NCI-H2081 (cell line): ENCODE measurements at places on chromosomes 6 and 20.

DNA sequence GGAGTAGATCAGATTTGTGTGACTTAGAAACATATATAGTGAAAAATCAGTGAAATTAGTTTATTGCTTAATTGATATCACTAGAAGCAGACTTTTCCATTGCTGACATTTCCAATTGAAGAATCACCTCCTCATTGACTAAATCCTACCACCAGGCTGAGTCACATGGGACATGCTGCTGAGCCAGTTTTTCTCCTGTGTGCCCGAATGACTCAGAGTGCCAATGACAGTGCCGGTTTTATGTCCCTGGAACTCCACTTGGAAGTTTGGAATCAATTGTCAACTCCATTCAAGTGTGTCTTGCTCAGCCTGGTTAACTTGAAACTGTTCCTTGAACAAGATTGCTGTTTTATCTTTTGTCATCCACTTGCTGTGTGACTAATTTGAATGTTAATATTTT, 316.1 kb upstream of the PRDM1 start:
- DNase-seq: no peak

GRCh38 chr6:125979101-125979500, 7.2 kb upstream of the TRMT11 start:
- DNase-seq: no peak

GRCh38 chr20:15564981-15565380, 1008.3 kb downstream of the KIF16B start:
- DNase-seq: no peak

DNA sequence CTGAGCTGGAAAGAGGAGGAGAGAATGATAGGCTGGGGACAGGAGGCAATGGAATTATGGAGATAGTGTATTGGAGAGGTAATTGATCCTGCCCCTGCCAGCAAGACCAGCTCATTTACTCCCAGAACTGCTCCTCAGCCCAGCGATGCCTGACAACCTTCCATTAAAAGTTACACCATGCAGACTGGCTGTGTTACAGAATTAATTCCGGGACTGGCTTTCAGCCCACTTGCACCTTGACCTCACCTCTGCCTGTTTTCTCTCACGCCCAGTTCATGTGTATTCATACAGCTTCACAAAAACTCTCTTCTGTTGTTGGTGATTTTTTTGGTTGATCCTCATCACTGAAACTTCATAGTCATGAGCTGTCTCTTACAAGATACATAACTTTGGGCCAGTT, 207.3 kb downstream of the PLCB1 start:
- no peak for DNase-seq

DNA sequence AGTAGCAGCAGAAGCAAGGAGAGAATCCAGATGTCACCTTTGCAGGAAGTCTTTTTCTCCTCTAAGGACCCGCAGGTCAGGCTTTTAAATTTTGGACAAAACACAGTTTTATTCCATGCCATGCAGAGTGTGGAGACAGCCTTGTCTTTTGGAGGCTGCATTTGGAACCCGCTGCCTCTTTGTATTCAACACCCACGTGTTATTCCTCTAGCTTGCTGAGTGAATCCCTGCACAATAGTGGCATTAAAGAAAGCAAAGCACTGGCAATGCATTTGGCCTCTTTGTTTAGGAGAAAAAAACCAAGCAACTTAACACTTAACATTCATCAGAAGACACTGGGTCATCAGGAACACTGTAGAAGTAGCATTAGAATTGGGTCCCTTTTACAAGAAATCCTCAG, 43.5 kb downstream of the TFAP2B start:
- no peak for DNase-seq

GRCh38 chr6:105748737-105749161, 337.4 kb upstream of the PRDM1 start:
- no peak for DNase-seq

DNA sequence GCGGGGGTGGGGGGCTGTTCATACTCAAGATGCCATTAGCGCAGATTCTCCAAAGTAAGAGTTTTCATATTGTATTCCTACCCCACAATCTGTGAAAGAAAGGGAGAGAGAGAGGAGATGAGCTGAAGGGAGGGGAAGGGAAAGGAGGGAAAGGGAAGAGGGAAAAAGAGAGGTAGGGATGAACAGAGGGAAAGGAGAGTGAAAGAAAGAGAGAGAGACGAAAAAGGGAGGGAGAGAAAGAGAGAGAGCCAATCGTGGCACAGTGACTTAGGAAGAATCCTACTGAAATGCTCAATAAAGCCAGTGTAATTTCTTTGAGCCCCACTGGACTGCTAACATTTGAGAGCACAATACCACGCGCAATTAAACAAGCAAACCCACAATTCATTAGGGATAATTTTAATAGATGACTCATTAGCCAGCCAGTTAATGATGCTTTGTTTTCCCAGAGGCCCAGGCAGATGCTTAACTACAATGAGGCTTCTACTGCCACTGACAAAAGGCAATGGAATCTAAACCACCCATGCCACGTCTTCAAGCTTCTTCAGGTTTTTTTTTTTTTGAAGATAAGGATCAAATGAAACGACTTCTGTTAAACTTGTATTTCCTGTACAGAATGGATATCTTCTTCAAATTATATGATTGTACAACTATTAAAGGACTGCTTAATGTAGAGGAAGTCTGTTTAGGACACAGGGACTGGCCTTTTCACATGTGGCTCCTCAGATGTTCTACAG, 306.8 kb downstream of the FOXC1 start:
- no peak for DNase-seq

GRCh38 chr6:160363016-160363996, 15.1 kb downstream of the SLC22A3 start:
- no peak for DNase-seq

GRCh38 chr20:17896193-17896723, 72.3 kb downstream of the SNX5 start:
- DNase-seq: no peak

DNA sequence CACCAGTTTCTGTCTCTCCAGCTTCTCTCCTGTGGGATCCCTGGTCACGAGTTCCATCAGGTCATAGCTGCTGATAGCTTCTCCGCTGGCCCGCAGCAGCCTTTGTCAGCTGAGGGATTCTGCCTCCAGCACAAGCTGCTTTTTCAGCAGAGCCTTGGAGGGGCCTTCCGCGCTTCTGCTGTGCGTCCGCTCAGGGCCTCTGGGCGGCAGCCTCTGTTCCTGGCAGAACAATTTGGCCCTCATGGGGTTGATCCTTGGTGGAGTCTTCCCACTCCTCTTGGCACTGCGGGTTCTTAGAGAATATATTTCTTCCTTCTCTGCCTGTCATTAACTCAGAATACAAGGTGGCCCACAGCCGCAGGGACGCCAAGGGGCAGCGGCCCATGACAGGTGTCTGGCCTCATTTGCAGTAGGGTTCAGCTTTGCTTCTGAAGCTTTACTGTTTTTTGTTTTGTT, 158.8 kb downstream of the DTNBP1 start:
- DNase-seq: no peak

DNA sequence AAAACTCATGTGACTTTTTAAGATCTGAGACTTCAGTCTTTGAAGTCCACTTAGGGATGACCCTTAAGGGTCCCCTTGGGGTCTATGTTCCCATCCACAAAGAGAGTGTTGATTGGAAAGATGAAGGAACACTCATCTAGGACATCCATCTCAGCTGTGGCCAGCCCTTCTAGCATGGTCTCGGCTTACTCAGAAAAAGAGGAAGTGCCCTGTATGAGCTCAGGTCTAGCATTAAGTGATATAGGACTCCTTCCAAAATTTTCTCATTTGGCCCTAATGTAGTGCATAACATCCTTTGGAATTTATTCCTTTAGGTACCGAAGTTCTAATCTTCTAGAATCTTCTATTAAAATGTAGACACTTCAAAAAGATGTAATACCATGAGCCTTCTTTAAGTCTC, 77.4 kb downstream of the NDUFAF5 start:
- DNase-seq: no peak

DNA sequence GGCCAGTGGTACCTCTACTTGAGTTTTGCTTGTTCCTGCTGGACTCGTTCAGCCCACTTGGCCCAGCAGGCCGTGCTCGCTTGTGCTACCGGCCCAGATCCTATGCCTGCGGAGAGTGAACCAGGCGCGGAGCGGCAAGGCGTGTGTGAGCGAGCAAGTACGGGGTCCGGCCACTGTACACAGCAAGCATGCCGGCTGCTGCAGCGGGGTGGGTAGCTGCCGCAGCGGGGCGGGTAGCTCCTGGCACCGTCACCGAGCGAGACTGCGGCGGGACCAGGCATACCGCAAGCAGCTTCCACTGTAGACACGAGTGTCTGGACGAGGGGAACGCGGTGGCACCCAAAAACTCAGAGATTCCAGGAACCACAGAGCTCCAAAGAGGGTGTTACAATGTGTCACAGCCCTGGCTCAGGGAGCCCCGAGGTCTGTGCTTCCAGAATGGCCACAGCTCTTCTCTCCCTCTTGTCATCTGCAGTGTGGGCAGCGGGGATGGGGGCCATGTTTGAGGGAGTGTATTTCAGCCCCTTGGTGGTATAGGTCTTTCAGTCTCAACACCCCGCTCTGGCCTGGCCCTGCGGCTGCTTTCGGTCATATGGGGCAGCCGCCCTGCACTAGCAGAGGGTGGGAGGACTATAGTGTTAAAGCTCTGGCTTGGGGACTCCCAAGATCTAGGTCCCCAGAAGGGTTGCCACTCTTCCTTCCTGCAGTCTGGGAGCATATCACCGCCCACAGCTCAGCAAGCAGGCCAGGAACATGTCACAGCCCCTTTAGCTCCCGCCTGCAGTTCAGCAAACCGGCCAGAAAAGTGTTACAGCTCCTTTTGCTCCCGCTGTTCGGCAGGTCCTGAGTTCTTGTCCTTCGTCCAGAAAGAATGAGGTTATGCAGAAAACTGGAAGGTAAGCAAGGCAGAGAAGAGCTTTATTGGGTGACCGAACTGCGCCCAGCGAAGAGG, 6.1 kb upstream of the RWDD1 start:
- no peak for DNase-seq

DNA sequence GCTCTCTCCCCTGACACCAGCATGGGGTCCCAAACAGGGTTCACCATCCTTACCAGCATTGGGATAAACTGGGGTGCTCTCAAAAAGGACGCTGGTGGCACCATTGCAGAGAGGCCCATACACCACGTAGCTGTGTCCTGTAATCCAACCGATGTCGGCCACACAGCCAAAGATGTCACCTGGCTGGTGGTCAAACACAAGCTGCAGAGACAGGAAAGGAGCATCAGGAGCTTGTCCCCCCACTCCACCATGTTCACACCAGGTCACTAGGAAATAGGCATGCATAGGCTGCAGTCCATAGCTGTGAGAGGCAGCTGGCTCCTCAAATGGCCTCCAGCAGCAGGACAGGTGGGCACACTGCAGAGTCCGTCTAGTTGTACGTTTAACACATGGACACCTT, 28.8 kb upstream of the APMAP start:
- no peak for DNase-seq

DNA sequence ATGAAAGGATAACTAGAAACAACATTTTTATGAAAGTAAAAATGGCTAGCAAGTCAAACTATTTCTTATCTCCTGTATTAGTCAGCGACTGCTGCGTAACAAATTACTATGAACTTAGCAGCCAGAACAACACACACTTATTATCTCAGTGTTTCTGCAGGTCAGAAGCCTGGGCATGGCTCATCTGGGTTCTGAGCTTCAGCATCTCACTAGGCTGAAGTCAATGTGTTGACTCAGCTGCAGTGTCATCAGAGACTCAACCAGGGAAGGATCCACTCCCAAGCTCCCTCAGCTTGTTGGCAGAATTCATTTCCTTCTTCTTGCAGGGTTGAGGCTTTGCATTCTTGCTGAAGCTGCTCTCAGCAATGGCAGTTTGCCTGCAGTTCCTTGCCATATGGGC, 33.2 kb upstream of the IGF2R start:
- DNase-seq: no peak

- DNase-seq: no peak
These were observed 67.2 kb downstream of the EZR start for GRCh38 chr6:158751921-158752320.

DNA sequence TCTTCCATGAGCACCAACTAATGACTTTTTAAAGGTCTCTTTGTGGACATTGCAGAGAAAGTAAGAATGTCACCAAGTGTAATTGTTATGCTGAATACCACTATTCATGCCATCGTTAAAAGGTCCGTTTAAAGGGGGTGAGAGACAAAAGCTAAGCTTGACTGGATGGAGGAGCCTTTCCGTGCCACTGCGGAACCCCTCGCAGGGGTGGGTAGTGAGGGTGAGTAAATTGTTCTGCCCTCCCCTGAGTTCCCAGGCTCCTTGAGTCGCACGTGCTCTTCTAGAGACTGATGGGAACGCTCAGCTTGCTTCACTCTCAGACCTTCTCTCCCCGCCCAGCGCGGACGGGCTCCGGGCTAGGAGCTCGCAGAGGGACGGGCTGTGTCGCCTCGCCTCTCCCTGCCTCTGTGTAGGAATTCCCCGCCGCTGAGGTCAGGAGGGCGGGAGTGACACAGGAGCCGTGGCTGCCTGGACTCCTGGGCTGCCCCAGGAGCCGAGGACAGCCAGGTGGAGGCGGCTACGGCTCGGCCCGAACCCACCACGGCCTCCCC, 314.8 kb upstream of the QKI start:
- no peak for DNase-seq

DNA sequence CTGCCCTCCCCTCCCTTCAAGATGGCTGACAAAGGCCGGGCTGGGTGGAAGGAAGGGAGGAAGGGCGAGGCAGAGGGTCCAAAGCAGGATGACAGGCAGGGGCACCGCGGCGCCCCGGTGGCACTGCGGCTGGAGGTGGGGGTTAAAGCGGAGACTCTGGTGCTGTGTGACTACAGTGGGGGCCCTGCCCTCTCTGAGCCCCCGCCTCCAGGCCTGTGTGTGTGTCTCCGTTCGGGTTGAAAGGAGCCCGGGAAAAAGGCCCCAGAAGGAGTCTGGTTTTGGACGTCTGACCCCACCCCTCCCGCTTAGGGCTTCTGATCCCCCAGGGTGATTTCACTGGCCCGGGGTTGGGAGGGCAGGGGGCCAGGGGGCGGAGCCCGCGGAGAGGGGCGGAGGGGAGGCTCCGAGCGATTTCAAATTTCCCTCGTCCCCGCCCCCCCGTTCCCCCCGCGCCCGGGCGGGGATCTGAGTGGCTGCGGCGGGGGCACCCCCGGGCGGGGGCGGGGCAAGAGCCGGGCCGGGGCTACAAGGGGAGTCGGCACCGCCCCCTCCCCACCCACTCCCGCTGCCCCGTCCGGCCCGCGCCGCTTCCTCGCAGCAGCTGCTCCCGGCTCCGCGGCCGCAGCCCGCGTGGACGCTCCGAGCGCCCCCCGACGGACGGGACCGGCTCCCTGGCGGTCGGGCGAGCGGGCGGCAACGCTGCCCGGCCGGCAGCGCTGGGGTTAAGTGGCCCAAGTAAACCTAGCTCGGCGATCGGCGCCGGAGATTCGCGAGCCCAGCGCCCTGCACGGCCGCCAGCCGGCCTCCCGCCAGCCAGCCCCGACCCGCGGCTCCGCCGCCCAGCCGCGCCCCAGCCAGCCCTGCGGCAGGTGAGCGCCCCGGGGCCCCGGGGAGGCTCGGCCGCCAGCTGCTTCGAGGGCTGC, at the start of gene DNMT3B:
Gene DNMT3B, plus strand, starts transcription at position 555 of the 923 bp plus-strand sequence. CDS start 17,939 bp downstream, outside the sequence.
- DNase-seq: peak; percentile 85

- no peak for DNase-seq
These were observed 295.5 kb downstream of the SLC35F1 start for GRCh38 chr6:118202517-118202916.

GRCh38 chr6:30129265-30130178, 6.4 kb upstream of the TRIM40 start:
- no peak for DNase-seq

GRCh38 chr20:24720957-24721356, 228.1 kb upstream of the CST7 start:
- DNase-seq: no peak

- DNase-seq: no peak
These were observed 114.4 kb downstream of the SLX4IP start for GRCh38 chr20:10549511-10549910.

- DNase-seq: no peak
These were observed 154.4 kb upstream of the STMND1 start for GRCh38 chr6:16947375-16948015.
